NCI-H82 (cell line): ENCODE measurements at places on chromosomes 5 and 9.
A peak's percentile ranks its signal among the peaks of the same experiment; 100 is the strongest.

DNA sequence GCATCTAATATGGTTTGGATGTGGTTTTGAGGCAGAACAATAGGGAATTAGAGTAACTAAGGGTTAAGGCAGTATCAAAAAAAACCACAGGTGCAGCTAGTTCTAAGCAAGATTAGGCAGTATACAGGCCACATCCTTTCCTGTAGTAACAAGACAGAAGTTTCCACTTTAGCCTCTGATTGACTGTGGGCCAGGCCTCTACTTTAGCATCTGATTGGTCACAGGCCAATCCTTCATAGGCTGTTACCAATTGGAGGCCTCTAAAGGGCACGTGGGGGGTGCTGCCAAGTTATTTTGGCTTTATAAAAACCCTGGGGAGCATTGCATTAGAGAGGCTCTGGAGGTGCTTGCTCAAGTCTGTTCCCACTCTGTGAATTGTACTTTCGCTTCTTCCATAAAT, 144.1 kb upstream of the ST8SIA4 start:
- no peak for DNase-seq

GRCh38 chr9:76394960-76395252, 680 bp upstream of the RFK start:
- DNase-seq = peak; percentile 84

DNA sequence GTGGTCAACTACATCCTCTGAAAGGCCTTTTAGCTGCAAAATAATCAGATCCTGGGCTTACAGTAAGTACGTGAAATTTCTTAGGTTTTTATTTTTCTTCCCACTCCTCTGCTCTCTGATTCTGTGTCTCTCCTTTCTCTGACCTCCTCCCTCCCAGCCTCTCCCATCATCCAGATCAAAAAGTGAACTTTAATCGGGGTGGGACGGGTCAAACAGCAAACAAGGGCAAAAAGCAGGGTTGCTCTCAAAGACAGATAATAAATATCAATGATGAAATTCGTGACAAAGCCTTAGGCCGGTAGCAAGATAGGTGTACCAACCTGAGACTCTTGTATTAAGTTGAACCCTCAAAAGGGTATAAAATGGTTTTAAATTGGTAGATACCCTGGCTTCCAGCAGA, 76.1 kb downstream of the RANBP17 start:
- DNase-seq = no peak

GRCh38 chr5:59558501-59558900, 335.0 kb downstream of the PDE4D start:
- no peak for DNase-seq

DNA sequence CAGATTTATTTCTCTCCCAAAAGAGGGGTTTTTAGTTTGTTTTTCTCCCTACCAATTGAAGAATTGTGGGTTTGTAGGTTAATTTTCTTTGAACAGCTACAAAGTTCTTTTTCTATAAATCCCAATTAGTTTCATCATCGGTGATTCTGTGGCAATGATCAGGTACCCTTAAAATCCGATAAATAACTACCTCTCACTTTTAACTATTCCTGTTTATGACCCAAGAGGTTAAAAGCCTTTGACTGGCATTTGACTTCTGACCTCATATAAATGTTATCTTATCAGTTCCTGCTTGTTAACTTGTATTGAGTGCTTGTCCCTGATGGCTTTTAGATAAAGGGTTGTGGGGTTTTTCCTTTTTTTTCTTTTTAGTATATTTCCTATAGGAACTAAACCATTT, 124.4 kb upstream of the TMEM161B start:
- DNase-seq = no peak

DNA sequence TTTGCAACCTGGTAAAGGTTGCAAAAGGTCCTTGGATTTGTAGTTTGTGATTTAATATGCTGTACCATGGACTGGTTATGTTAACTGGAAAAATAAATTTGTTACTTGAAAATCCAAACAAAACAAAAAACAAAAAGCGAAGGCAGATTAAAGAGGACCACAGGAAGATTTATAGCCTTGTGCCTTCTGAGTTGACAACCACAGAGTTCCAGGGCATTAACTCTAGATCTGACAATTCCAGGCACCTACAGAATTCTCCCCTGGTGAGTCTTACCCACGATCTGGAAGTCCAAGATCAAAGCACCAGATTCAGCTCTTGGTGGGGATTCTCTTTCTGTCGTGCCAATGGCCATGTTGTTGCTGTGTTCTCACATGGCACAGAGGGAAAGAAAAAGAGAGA, 107.9 kb upstream of the SELENOP start:
- no peak for DNase-seq

DNA sequence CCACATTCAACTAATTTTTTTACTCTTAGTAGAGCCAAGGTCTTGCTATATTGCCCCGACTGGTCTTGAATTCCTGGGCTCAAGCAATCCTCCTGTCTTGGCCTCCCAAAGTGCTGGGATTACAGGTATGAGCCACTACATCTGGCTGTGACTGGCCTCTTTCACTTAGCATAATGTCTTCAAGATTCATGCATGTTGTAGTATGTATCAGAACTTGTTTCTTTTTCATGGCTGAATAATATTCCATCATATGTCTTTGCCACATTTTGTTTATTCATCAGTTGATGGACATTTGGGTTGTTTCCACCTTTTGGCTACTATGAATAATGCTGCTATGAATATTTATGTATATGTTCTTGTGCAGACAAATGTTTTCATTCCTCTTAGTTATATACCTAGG, 12.8 kb upstream of the WHRN start:
- DNase-seq = no peak
